ENCODE measurements at places on chromosomes 6 and 20. TPM values are rescaled to one million over a fixed set of nuclear protein-coding genes. Genes with fewer than 3 reads are reported as not detected.

CST2 gene
- total RNA-seq = not detected

RING1 gene
- total RNA-seq = 46.1 TPM

TRIM31 gene
- total RNA-seq = not detected

TP53TG5 gene
- not detected for total RNA-seq

GCNT2 gene
- 2.8 TPM for total RNA-seq

LRRC73 gene
- total RNA-seq = 0.21 TPM

PTK7 gene
- total RNA-seq = 3.7 TPM

LPIN3 gene
- 1.2 TPM for total RNA-seq

GRCh38 chr20:59560588-59561227 lies 43.6 kb upstream of the PHACTR3 start:
- no peak for DNase-seq

DNA sequence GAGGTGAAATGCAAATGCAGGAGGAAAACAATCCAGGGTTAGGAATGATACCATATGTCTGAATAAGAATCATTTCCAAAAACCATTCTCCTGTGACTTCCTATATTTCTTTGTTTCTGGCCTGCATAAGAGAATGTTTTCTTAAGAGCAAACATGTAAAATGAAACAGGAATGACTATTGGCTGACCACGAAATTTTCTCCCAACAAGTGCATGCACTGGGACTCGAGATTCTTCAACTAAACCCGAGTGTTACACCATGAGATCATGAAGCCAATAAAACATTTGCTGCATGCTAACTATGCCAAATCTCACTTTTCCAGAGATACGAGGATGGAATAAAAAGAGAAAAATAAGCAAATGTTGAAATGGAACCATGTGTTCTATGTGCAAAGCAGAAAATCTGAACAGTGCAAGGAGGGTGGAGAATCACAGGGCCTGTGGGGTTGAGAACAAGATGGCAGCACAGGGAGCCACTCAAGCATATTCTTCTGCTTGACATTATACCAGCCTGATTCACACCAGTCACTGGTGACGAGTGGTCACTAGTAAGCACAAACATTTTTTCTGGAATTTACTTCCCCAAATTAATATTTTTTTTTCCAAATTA lies 212.2 kb upstream of the FOXA2 start:
- DNase-seq = no peak

DNA sequence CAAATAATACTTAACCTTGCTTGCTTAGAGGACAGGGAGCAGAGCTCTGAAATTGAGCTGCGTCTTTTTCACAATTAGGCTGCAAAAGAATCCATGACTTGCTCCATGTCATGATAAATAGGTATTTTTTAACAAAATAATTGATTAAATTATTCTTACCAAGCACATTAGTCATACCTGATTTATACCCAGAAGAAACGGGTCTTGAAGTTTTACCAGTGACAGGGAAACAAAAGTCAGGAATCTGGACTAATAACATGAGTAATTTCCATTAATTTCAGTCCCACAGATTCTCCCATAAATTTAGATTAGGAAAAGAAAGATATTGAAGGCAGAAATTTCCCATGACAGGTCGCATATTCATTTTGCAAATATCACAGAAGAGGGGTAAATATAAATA lies 85.0 kb upstream of the BMP5 start:
- no peak for DNase-seq

- no peak for DNase-seq
These were observed 3.1 kb downstream of the SLC23A2 start for GRCh38 chr20:4998160-4998651.

DNA sequence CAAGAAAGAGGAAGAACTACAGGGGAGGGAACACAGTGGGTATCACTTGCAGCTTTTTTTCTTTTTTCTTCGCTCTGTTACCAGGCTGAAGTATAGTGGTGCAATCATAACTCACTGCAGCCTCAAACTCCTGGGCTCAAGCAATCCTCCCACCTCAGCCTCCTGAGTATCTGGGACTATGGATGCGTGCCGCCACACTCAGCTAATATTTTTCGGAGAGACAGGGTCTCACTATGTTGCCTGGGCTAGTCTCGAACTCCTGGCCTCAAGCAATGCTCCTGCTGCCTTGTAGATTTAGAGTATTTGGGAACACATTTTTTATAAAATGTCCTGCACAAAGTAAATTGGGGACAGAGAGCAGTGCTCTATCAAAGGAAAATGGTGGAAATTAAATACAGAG lies 28.3 kb downstream of the PARD6B start:
- no peak for DNase-seq

DNA sequence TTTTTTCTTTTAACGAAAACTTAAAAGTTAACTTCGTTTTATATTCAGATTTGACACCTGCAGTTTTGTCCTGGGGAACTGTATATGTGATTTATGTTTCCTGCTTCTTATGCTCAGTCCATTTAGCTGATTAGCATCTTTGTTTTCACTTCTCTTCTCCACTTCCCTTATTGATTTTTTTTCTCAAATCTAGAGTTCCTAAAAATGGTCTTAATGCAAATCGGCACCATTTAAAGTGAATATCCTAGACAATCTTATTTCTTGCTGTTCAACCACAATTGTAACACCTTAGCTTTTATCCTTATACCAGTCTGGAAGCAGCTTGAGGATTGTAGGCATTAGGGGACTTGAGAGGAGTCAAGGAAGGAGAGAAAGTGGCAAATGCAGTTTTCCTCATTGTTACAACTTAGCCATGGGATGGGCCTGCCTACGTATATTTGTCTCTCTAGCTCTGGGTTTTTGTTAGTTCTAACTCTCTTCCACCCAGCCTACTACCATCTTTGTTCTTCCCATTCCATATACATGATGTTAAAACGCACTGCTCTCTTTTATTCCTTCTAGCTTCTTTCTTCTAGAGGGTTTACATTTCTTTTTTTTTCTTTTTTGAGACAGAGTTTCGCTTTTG lies 8.5 kb downstream of the QRSL1 start:
- no peak for DNase-seq

DNA sequence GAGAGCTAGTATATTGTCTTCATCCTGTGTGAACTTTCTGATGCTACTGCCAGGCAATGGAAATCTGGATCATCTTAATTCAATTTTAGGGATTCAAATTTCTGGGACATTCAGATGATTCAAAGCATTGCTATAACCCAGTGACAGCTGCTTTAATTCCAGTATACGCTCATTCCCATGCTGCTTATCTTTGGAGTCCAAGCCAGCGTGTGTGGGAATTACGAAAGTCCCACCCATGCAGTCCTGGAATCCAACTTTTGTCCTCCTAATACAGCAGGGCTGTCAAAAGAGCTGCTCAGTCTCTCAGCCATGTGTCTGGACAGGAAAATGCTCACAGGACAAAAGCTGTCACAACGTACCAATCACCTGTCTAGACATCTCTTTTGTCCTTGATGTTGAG lies 219.8 kb downstream of the LAMA2 start:
- DNase-seq = no peak

- DNase-seq = no peak
These were observed 621.6 kb downstream of the KIF16B start for GRCh38 chr20:15951658-15952057.

DNA sequence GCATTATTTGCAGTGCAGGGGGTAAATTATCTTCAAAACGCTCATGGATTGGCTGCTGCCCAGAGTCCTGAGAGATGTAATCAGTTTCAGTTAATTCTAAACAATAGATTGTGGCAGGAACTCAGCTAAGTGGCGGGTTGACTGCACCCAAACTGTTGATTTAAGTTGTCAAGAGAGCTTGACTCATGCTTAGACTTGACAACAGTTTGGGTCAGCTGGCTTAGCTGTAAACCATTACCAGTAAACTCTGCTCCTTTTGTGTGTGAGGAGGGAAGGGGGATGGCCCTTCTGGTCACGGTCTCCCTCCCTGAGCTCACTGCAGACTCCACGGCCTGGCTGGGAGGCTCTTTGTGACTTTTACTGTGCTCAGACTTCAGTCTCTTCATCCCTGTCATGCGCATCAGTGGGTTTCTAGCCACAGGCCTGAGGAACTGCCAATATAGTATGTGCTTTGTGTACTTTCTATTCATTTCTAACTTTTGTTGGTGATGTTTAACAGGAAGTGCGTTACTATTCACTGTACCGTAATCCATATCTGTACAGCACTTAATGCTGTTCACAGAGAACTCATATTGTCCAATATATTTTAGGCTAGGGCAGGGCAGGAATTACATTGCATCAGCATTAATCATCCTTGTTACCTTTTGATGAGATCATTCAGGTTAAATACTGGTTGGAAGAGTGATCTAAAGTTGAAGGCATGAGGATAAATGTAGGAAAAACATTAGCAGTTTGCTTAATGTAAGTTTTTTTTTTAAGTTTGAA lies 488.3 kb downstream of the CDKAL1 start:
- DNase-seq = no peak

- DNase-seq = no peak
These were observed 26.1 kb upstream of the KCNQ5 start for GRCh38 chr6:72595812-72596211.

- no peak for DNase-seq
These were observed 643.2 kb upstream of the NOX3 start for GRCh38 chr6:156098839-156099238.

DNA sequence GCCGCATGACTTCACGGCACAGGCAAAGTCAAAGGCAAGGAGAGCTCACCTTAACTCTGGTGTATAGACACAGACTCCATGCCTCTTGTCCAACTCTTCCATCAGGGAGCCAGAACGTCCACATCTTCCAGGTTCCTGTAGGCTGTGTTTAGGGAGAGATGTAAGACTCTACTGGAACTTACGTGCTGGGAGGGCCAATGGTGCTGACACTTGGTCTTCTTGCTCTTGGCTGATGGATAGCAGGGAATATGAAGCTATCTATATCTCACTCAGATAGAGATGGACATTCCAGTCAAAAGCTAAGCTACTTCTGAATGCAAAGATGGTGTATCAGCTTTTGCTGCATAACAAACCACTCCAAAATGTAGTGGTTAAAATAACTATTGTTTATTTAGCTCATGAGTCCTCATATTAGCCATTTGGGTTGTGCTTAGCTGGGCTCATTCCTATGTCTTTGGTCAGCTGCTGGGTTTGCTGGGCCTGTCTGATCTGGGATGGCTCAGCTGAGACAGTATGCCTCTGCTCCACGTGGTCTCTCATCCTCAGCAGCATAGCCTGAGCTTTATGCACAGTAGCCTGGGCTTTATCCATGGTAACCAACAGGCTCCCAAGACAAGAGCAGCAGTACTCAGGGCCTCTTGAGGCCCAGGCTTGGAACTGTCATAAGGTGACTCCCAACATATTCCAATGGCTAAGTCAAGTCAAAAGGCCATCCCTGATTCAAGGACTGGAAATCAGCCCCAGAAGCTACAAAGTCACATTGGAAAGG lies 111.6 kb downstream of the SNX5 start:
- no peak for DNase-seq

- no peak for DNase-seq
These were observed 21.0 kb upstream of the NKX2-2 start for GRCh38 chr20:21534886-21535285.

GRCh38 chr20:56788041-56788670 lies 159.1 kb downstream of the TFAP2C start:
- no peak for DNase-seq

DNA sequence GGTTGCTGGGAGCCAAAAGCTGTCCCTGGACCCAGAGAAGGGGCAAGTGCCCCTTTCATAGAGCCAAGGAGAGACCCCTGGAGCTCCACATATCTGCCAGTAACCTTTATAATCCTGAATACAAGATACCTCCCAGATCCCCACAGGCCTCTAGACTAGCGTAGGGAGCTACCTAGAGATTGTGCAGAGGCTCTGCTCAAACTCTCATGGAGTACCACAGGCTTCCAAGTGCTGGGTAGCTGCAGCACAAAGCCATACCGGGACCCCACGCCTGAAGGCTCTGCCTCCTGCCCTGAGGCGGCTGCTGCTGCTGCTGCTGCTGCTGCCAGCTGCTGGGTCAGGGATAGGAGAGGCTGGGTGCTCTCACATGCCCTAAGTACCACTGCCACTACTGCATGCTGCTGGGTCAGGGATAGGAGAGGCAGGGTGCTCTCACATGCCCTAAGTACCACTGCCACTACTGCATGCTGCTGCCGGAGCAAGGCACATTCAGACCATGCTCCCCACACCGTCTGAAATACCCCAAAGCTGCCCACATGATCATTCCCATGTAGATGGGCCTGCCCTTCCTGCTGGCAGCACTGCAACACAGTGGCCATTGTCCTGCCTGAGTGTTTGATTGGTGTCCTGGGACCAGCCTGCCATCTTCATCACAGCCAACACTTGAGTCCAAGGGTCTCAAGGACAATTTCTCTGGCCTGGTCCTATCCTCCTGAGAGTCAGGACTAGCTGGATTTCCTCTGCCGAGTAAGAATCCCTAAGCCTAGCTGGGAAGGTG lies 1434.3 kb upstream of the ADGRB3 start:
- no peak for DNase-seq

DNA sequence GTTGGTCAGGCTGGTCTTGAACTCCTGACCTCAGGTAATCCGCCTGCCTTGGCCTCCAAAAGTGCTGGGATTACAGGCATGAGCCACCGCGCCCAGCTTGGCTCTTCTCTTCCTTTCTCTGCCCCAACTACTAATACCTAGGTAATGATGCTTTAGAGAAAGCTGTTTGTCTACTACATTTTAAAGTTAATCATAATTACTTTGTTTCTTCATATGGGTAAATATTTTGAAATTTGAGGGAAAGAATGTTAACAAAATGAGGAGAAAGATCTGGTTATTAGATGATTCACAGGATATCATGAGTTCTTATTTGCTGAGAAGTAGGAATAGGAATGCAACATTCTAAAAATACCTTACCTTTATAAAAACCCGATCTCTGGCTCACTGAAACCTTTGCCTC lies 18.4 kb upstream of the PTPRK start:
- no peak for DNase-seq

GRCh38 chr6:96235927-96236326 lies 220.2 kb downstream of the FUT9 start:
- DNase-seq = no peak

GRCh38 chr6:19465256-19465655 lies 371.9 kb upstream of the ID4 start:
- DNase-seq = no peak

DNA sequence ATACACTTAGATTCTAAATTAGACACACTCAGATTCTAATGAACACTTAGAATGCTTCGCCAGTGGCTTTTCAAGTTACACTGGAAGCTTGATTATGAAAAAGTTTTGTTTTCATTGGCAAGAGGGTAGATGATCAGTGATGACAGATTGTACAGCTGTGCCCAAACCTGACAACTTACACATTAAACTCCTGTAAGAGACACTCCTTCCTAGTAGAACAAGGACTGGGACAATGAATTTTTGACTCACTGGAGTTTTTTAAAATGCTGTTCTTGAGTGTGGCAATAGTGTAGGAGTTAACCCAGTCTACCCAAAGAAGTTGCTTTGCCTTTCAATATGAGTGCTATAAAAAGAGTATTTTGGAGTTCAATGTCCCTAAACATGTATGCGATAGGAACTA lies 140.8 kb downstream of the SLC16A10 start:
- DNase-seq = no peak
